ENCODE measurements at places on chromosomes 2 and 18.

DNA sequence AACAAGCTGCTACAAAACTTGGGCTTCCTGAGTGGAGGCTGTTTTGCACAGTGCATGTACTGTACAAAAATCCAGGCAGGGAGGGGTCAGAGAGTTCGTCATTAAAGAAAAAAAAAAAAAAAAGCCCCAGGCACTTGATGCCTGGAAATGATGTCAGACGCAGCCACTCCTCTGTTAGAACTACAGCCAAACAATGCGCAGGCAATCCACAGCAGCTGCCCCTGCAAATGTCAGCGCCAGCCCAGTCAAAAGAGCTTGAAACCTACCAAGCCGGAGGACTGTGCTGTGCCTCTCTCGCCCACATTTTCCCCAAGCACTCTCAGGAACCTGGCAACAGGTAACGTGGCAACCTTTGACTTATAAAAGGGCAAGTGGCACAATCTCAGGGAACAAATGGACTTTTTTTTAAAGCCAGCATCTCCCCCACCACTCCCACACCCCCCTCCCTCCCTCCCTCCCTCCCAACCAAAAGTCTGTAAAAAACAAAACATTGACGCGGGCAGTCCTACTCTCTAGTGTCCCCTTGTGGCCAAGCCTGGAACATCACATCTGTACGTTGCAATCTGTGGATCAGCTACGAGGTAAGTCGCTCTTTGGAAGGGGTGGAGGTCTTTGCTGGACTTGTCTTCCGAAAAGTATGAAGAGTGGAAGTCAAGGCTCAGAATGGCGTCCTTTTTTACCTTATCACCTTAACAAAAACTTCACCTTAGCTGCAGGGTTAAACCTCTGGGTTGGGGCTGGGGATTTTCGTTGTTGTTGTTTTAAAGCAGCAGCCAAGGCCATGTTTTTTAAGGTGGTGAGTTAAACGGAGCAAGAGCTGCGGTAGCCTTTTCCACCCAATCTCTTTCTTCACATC lies 144.2 kb downstream of the TGIF1 start:
- peak; percentile 87 for DNase-seq

DNA sequence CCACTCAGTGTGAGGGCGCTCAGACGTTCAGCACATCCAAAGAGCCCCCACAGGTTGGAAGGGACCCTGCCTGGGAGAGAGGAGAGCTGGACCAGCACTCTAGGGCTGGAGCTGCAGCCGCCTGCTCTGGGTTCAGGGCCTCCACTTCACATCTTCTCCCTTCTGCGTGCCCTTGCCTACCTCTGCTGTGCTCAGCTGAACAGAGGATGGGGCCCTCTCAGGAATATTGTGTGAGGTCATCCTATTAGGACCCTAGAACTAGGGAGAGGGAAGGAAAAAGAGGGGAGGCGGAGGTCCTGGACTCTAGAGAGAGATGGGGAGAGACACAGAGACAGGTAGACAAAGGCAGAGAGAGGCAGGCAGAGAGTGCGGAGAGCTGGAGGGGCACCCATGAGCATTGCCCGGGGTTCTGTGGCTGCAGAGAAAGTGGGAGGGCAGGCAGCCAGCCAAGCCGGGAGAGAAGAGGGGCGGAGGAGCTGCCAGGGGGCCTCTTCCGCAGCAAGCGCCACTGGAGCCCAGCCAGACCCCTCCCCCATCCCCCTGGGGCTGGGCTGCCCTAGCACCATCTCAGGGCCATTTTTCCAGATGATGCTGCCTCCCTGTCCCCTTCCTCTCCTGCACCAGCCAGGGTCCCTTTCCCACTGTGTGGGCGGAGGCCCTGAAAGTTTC lies 8.3 kb upstream of the TNS1 start:
- peak; percentile 50 for DNase-seq

- DNase-seq, result no peak
These were observed 2.0 kb downstream of the IKZF2 start for GRCh38 chr2:213149294-213149875.

DNA sequence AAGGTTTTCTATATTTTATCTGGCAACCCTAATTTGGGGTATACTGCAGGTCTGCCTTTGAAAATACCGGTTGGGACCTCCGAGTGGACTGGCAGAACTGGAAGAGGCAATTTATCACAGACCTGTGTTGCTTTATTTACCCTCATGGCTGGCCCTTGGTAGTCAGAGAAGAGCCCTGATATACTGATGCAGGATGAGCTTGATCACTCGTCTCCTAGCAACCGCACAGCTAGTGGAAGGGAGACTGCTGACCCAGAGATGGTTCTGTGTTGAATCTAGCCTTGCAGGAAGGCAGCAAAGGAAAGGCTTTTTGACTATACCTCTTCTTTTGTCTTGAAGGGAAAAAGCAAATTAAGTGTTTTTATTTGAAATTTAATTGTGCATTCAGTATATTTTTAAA lies 154.7 kb downstream of the EML6 start:
- no peak for DNase-seq

- no peak for DNase-seq
These were observed 87.0 kb upstream of the TMEM200C start for GRCh38 chr18:5982332-5982731.

DNA sequence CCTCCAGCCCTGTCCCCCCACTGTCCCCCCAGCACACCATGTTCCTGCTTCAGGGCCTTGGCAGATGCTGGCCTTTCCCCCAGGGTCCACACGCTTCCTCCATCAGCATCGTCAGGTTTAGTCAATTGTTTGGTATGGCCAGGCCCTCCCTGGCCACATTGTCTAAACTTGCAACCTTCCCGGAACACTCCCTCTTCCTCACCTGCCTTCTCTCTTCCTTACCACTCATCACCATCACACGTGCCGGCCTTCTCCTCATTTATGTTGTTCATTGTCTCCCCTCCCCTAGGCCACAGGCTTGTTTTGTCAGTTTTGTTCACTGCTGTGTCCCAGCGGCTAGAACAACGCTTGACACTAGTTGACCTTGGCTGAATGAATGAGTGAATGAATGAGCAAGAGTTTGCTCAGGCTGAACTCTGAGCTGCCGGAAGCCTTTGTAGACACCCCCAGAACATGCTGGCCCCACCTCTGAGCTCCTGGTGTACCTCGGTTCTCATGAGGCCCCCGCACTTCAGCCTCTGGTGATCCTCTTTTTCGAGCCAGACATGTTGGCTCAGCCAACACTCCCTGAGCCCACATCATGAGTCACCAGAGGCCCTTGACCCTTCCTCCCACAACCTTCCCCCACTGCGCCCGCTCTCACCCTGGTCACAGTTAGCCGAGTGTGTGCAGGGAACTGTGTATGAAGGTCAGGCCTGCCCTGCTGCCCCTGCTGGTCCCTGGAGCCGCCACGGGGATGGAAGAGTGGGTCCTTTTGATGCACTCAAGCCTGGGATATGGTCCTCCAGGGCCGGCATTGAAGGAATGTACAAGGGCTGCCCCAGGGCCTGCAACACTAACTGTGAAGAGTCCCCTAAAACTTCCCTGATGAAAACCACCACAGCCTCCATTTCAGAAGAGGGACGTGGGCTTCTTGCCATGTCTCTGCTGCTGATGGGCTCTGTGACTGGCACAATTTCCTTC lies 57.5 kb downstream of the HS1BP3 start:
- DNase-seq, result no peak

DNA sequence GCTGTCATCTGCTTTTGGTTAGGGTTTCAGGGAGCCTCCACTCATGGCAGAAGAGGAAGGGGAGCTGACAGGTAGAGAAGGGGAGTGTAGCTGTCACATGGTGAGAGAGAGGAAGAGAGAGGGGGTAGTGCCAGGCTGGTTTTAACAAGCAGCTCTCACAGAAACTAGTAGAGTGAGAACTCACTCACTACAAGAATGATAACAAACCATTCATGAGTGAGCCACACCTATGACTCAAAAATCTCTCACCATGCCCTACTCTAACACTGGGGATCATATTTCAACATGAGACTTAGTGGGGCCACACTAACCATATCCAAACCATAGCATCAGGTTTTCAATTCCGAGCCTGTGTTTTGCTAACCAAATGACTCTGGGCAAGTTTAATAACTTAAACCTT lies 274.9 kb upstream of the VWC2L start:
- no peak for DNase-seq
